Activated naive CD4-positive, alpha-beta T cell treated with anti-CD3 and anti-CD28 coated beads, Interleukin-2, amount 50 U/mL, for 72 hours (primary cell): ENCODE measurements at places on chromosomes 2 and 18. TPM values are rescaled to one million over a fixed set of nuclear protein-coding genes. Genes with fewer than 3 reads are reported as not detected.

DNA sequence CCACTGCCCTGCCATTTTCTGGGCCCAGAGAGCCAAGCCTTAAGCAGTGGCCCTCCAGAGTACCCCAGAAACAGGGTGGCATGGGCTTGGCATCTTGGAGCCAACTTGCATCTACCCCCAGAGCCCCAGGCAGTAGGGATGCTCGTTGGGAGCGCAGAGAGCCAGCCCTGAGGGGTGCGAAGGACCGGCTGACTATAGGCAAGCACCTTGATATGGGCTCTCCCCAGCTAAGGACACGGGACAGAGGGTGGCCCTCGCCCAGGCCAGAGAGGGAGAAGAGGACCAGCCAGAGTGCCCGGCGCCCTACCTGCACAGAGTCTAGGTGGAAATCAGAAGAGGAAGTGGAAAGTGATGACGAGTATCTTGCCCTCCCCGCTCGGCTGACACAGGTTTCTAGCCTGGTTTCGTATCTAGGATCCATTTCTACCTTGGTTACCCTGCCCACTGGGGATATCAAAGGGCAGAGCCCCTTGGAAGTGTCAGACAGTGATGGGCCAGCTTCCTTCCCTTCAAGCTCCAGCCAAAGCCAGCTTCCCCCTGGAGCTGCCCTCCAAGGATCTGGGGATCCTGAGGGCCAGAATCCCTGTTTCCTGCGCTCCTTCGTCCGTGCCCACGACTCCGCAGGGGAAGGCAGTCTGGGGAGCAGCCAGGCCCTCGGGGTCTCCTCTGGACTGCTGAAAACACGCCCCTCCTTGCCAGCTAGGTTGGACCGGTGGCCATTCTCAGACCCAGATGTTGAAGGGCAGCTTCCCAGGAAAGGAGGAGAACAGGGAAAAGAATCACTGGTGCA lies 16.2 kb downstream of the CEP68 start:
- no peak for DNase-seq

DNA sequence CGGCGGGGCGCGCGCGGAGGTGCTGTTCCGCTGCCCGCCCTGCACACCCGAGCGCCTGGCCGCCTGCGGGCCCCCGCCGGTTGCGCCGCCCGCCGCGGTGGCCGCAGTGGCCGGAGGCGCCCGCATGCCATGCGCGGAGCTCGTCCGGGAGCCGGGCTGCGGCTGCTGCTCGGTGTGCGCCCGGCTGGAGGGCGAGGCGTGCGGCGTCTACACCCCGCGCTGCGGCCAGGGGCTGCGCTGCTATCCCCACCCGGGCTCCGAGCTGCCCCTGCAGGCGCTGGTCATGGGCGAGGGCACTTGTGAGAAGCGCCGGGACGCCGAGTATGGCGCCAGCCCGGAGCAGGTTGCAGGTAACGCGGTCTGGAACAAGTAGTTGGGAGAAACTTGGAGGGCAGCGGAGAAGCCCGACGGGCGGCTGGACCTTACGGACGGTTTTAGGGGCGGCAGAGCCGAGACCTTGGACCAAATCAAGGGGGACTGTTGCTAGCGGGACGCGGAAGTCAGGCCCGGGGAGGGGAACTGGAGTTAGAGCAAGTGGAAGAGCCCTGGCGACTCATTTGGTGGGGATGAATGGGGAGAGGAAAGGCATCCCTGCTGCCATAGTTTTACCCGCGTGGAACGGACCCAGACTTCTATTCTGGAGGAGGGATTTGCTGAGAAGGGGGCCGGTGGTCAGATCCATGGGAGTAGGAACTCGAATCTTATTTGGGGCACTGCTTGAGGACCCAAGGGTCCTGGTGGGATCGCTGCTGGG lies 573 bp downstream of the IGFBP2 start:
- peak; percentile 19 for DNase-seq

DNA sequence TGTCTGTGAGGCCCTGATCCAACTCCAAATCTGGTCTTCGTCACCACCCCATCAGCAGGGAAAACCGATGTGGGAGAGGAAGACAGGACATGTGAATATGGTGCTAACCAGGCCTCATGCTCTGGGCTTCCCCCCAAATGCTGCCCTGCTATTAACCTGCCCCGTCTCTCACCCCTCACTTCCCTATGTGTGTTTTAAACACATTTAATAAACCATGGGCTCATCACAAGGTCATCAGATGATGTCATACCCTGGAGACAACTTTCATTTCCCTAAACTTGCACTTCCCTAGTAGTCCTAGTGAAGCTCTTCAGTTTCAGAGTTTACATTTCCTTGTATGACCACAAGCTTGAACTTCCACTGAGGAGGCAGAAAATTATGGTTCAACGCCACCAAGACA lies 49.9 kb downstream of the CD8B2 start:
- no peak for DNase-seq

DNA sequence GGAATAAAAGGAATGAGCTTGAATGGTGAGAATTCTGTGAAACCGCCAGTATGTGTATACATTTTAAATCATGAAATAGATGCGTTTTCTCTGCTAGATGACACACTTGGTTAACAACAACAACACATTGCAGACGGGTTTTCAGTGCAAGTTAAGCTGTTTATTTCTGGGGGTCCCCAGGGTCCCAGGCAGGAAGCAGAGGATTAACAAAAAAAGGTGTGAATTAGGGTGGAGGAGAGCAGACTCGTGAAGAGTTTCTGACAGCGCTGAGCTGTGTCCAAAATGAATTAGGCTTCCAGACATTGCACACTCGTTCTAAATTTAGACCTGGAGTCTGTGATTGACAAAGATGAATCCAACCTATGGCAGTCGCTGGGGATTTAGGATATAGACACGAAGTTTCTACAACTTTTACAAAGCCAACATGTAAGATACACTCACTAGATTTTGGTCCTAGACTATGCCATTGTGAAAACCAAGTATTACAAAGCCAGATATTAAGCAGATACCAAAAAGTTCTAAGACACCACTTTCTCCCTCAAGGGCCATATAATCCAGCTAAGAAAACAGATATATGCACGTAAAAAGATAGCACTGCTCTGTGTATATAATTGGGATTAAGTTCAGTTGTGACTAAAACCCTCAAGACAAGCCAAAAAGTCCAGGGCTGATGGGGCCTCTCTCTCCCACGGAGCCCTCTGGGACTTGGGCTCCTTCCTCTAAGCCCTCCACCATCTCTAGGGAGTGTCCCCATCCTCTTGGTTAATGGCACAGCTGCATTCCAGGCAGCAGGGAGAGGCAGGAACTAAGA lies 120.2 kb downstream of the ACAA2 start:
- no peak for DNase-seq

VWC2L gene
- total RNA-seq: not detected
